Heart left ventricle (tissue), 16 donors: ENCODE measurements at places on chromosomes 6 and 20. TPM values are rescaled to one million over a fixed set of nuclear protein-coding genes. Genes with fewer than 3 reads are reported as not detected.

DNA sequence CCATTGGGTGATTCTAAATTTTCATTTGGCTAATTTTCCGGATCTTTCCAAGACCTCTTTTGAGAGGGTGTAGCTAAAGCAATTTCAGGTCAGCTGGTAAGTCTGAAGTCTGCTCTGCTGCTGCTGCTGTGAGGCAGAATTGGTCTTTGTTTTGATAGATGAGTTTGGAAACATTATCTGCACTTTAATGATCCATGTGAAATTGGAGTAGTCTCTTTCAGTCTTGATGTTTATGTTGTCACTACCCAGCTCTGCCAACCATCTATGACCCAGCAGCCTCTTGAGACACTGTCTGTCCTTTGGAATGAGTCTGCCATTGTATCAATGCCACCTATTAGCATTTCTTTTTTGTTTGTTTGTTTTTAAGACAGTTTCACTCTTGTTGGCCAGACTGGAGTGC, 44.1 kb downstream of the TXNDC5 start:
- DNase-seq = no peak
- H3K4me1 ChIP-seq = no peaks in the 10 kb centered on the region
- no peaks in the 10 kb centered on the region for H3K36me3 ChIP-seq
- no peak overlapping the region for H3K4me3 ChIP-seq
- H3K27me3 ChIP-seq = no peaks in the 10 kb centered on the region

DNA sequence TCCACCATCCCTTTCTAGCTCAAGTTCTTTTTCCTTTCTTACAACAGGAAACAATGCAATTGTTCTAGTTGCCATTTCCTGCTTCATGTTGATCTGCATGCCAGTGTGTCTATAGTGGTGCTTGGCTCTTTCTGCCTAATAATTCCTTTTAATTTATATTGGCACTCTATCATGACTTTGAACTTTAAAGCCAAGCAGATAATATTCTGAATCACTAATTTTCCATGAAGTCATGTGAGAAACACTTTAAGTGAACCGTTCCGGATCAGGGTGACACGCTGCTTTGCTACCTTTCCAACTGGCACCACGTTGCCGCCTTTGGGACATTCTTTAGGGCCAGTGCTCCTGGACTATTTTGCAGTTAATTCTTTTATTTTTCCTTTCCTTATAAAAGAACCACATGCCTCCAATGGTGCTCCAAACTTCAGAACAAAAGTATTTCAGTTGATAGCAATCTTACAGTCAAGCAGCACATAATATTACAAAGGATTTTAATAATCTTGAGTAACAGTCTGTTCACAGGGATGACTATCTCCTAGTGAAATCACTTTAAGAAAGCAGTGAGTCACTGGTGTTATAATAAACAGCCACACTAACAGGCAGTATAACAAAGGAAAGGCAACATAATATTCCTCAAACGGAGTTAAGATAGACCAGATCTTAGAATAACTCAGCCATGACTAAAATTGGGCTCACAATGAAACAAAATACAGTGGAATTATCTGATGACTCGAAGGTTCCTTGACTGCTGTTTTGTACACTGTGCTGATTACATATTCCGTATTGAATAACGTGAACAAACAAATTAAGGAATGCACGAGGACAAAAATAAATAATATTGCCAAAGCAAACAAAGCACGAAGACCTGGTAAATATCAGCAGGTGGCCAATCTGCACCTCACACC, 19.0 kb upstream of the BLOC1S5 start:
- H3K4me1 ChIP-seq = no peaks in the 10 kb centered on the region
- H3K4me3 ChIP-seq = no peak overlapping the region
- no peaks in the 10 kb centered on the region for H3K27me3 ChIP-seq

DNA sequence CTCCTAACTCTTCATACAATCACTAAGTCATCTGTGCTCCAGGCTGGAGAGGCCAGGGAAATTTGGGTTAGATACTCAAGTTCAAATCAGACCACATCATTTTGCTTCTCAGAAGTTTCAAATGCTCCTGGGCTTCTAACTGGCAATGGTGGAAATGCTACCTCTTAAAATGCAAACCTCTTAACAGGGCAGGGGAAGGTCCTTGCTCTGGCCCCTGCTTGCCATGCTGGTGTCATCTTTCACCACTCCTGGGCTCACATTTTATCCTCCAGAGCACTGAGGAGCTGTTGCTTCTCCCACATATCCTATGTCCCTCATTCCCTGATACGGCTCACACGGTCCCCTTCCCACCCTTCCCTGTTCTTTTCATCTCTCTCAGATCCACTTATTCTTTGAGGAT, 41.8 kb upstream of the NT5E start:
- H3K4me1 ChIP-seq = peaks cover 12% of the 10 kb centered on the region
- no peak overlapping the region for H3K27ac ChIP-seq
- DNase-seq = no peak

Gene PSORS1C2
- total RNA-seq = not detected

- no peaks in the 10 kb centered on the region for H3K27me3 ChIP-seq
- H3K36me3 ChIP-seq = no peaks in the 10 kb centered on the region
- H3K4me3 ChIP-seq = peak overlapping the region; percentile 29
- DNase-seq = peak; percentile 78
- no peak overlapping the region for H3K27ac ChIP-seq
- H3K4me1 ChIP-seq = no peaks in the 10 kb centered on the region
Measured at GRCh38 chr6:21914121-21914973, 320.8 kb downstream of the SOX4 start.

Gene PPP1R3G
- 5.8 TPM for total RNA-seq

DNA sequence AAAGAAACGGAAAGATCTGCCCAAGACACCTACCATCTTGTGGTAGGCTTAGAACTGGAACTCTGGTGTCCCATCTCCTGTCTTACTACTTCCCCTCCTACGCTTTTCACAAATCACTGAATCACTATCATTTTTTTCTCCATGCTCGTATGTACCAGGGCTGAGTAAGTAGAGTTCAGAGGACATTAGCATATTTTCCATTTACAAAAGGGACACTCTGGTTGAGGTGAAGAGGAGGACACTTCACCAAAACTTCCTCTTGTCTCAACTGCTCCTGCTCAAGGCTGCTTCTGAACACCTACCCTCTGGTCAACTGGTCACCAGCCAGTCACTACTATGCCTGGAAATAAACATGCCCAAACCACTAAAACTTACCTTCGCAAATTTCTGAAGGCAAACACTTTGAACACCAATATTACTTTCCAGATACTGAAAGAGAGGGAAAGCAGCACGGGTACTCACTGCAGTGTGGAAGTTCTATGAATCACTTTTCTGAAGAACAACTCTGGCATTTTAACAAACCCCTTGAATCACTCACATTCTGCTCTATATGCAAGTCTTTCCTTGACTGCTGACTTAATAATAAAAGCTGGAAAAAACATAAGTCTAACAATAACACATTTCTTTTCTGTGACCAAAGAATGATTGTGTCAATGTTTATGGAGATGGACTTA, 123.3 kb downstream of the INSM1 start:
- DNase-seq = no peak
- H3K36me3 ChIP-seq = peaks cover 64% of the 10 kb centered on the region
- no peak overlapping the region for H3K4me3 ChIP-seq

DNA sequence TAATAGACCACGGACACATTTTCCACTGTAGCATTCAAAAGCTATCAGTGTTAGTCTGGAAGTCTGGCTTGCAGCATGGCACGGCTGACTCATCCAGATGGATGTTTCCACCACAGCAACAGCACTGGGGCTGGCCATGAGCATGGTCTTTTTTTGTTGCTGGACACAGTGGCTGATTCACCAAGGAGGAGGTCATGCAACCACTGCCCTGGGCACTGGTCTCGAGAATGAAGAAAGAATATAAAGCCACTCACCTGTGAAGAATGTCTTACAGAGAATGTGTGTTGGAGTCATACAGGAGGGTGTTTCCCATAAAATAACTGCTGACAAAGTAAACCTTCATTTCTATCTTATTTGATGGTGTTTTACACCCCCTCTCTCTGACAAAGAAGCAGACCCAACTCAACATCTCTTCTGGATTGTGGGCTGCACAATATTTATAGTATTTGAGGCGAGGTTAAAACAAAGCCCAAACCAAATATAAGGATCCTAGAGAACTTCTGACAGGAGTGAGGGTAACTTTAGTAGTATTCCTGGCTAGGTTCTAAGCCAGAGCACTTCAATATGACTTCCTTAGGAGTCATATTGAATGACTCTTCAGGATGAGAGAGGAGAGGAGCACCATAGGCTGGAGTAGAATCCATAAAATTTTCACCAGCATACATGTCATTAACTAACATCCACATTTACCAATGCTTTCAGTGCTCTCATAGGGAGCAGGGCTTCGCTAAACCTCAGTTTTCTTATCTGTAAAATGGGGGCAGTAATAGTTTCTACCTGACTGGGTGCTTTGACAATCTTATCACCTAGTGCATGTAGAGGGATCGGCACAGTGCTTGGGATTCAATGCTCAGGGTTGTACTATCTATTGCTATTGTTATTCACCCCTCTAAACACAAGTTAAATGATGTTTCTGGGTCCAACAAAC, 121.4 kb downstream of the KIF13A start:
- peak; percentile 64 for DNase-seq
- no peak overlapping the region for H3K4me3 ChIP-seq
- no peaks in the 10 kb centered on the region for H3K4me1 ChIP-seq
- no peaks in the 10 kb centered on the region for H3K36me3 ChIP-seq
- peak overlapping the region; percentile 68 for H3K27ac ChIP-seq

- H3K27ac ChIP-seq = peak overlapping the region; percentile 62
- H3K4me3 ChIP-seq = peak overlapping the region; percentile 2
- peaks cover 47% of the 10 kb centered on the region for H3K4me1 ChIP-seq
- DNase-seq = peak; percentile 88
- no peaks in the 10 kb centered on the region for H3K36me3 ChIP-seq
- no peaks in the 10 kb centered on the region for H3K27me3 ChIP-seq
Measured at GRCh38 chr20:48682529-48683363, 145.1 kb downstream of the PREX1 start.

Gene RAB32
- 4.7 TPM for total RNA-seq

DNA sequence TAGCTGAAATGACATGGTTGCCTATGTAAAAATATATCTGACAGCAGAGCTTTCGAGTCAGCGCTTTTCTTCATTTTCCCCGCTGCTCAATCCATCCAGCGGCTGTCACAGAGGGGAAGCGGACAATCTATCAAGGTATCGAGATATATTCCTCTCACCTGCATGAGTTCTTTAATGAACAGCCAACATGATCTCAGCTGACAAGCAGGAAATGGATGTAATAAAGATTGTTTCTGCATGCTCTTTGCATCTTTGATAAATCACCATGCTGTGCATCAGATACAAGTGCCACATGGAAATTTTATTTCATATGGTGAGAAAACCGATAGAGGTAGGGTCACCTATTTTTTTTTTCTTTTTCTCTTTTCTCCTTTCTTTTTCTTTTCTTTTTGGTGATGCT, 602.3 kb upstream of the MMS22L start:
- H3K27me3 ChIP-seq = no peaks in the 10 kb centered on the region
- H3K4me3 ChIP-seq = no peak overlapping the region
- no peaks in the 10 kb centered on the region for H3K36me3 ChIP-seq
- DNase-seq = no peak
- no peaks in the 10 kb centered on the region for H3K4me1 ChIP-seq

DNA sequence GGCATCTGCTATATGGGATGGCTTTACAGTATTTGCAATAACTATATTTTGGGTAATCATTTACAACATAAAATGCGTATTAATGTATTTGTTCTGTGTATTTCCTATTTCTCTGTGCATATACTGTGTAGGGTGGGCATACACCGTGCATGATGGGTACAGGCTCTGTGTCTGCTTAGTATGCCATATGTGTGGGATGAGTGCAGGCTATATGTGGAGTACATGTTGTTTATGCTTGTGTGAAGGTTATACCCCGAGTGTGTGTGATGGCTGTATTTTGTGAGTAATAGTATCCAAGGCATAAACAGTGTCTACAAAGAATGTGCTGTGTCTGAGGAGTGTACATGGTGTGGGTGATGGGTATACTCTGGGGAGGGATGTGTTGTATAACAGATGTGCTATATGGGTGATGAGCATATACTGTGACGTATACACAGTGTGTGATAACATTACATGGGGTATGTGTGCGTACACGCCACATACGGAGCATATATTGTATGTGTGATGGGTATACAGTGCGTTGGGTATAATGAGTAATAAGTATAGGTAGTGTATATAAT, 52.7 kb downstream of the CPXM1 start:
- H3K4me3 ChIP-seq = no peak overlapping the region
- peak; percentile 1 for DNase-seq
- no peaks in the 10 kb centered on the region for H3K36me3 ChIP-seq
- H3K27ac ChIP-seq = no peak overlapping the region

Gene SLC17A3
- not detected for total RNA-seq

Gene TRIM31
- not detected for total RNA-seq

GRCh38 chr6:75275067-75275466, 9.5 kb downstream of the TMEM30A start:
- H3K4me1 ChIP-seq = peaks cover 47% of the 10 kb centered on the region
- DNase-seq = no peak
- no peak overlapping the region for H3K27ac ChIP-seq

- H3K27ac ChIP-seq = peak overlapping the region; percentile 32
- no peaks in the 10 kb centered on the region for H3K27me3 ChIP-seq
- no peak overlapping the region for H3K4me3 ChIP-seq
- H3K4me1 ChIP-seq = peaks cover 31% of the 10 kb centered on the region
- peaks cover 5% of the 10 kb centered on the region for H3K36me3 ChIP-seq
Measured at GRCh38 chr6:5215159-5215558, 45.6 kb downstream of the LYRM4 start.

DNA sequence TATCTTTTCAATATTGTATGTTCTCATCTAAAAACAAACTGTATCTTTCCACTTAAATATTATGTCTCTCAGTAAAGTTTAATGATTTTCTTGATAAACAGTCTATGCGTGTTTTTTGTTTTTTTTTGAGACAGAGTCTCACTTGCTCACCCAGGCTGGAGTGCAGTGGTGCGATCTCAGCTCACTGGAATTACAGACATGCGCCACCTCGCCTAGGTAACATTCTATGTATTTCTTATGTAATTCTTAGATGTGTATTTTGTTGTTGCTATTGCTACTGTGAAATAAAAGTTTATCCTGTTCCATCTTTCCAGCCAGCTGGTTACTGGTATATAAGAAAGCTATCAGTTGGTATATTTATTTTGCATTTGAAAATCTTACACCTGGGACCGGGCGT, 29.4 kb downstream of the ABHD12 start:
- no peaks in the 10 kb centered on the region for H3K4me1 ChIP-seq
- H3K27ac ChIP-seq = no peak overlapping the region
- H3K4me3 ChIP-seq = no peak overlapping the region
- DNase-seq = no peak
- no peaks in the 10 kb centered on the region for H3K36me3 ChIP-seq

DNA sequence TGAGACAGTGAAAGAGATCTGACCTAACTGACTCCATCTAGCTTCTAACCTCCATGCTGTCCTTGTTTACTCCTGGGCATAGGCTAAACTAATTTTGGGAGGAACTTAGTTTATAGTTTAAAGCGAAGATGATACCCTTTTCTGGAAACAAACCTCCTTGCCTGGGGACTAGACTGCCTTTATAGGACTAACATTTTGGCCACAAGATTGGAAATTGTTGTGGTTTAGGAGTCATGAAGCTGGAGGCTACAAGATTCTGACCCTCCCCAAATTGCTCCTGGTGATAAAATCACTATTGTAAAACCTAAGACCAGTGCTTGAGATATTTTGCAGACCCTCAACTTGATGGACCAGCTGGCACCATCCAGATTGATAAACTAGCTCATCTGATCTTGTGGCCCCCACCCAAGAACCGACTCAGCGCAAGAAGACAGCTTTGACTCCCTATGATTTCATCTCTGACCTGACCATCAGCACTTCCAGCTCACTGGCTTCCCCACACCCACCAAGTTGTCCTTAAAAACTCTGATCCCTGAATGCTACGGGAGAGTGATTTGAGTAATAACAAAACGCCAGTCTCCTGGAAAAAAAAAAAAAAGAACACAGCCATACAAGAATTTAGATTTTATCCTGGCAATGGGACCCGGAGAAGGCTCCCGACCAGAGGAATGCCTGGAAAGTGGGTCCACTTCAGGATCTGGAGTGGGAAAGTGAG, 63.0 kb downstream of the ABHD12 start:
- no peak overlapping the region for H3K4me3 ChIP-seq
- H3K27ac ChIP-seq = no peak overlapping the region
- no peaks in the 10 kb centered on the region for H3K4me1 ChIP-seq
- no peaks in the 10 kb centered on the region for H3K27me3 ChIP-seq
- no peak for DNase-seq
